ENCODE measurements at places on chromosomes 3 and 15.
A peak's percentile ranks its signal among the peaks of the same experiment; 100 is the strongest.

DNA sequence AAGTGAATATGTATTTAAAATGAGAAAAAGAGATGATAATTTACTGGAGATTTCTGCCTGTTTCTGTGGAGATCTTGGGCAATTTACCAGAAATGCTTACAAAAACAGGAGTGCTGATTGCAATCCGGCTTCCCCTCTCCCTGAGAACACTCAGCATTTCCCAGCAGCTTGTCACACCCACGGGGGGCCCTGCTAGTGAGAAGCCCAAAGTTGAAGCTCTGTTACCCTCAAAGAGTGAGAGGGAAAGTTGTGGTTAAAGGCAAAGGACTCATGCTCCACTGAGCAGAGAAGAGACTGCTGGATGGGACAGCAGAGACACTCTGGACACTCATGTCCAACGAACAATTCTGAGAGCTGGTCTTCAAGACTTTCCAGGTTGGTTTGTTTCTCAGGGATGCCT, 2.9 kb downstream of the MCTP2 start:
- DNase-seq: no peak

DNA sequence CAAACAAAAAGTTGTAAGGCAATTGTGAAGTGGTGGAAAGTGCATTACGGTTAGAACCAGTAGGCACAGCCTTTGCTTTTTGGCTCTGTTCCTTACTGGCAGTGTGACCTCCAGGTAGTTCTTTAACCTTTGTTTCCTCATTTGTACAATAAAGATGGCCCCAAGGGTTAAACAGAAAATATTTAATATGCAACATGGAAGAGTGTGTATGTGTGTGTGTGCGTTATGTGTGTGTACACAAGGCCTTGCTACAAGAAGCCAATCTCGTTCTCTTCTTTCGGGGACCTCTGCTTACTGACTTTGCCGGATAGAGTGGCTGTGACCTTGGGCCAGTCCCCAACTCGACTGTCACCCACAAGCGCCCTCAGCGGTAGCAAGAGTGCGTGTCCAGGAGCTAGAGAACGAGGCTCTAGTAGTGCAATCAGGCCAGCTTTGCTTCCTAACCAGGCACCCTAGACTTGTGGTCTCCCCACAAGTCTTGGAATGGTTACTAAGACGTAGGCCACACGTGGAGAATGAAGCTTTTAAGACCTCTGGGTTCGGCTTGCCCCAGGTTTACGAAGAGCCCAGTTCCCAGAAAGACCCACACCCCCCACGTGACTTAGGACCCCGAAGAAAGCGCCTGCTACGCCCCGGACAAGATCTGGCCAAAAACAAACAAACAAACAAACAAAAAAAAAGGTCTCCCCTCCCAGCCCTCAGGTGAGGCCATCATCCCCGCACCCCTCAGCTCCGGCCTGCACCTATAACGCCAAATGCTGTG, 593 bp downstream of the CIAO2A start:
- peak; percentile 17 for DNase-seq

- no peak for DNase-seq
Observed at GRCh38 chr3:182717216-182717615, 76.1 kb upstream of the ATP11B start.

DNA sequence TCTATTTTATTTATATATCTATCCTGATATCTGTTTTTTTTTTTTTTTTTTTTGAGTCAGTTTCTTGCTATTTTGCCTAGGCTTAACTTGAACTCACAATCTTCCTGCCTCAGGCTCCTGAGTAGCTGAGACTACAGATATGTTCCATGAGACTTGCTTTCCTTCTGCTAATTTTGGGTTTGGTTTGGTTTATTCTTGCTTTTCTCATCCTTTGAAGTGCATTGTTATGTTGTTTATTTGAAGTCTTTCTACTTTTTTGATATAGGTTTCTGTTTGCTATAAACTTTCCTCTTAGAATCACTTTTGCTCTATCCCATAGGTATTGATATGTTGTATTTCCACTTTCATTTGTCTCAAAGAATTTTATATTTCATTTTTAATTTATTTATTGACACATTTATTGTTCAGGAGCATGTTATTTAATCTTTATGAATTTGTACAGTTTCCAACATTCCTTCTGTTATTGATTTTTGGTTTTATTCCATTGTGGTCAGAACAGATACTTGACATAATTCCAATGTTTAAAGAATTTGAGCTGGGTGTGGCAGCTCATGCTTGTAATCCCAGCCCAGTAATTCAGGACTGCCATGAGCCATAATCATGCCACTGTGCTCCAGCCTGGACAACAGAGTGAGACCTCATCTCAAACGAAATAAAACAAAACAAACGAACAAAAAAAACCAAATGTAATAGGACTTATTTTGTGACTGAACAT, 62.3 kb upstream of the PLSCR4 start:
- no peak for DNase-seq

DNA sequence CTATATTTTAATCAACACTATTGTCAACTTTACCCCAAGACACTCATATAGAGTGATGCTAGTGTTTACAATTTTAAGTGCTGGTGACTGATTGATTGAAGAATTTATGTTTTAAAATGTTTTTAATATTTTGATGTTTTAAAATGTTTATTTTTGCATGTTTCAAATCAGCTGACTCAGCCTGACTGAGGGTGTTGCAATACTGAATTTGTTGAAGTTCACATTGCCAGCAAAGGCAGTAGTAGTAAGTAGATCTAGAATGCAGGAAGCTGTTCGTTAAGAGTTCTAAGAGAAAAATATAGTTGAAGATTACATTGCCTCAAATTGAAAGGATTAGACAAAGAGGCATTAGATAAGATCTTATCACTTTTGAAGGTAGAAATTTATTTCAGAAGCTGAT, 977.6 kb downstream of the IGSF11 start:
- DNase-seq: no peak

DNA sequence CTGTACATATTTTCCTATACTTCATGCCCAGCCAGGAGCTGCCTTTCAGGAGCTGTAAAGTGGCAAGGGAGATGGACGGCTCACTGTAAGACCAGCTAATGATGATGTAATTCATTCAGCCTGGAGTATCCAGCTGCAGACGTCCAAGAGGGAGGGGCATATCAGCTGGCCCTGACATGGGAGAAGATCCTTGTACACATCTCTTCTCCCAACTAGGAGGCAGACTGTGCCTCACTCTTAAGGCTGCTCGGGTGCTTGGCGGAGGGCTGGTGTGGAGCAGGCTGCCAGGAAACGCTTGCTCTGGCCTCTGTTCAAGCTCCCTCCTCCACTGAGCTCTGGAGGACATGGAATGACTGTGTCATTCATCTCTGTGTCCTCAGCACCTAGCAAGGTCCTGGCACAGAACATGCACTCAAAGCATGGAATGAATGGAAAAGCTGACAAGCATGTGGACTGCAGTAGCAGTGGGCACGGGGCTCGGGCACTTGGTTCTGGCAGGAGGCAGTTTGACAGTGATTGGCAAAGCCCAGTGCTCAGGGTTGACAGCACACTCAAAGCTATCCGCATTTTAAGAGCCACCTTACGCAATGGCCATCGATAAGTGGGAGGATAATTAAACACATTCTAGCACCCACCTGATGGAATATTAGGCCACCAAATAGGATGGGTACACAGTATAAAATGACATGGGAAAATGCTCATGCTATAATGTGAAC, 72.4 kb downstream of the TBC1D2B start:
- peak; percentile 89 for DNase-seq

GRCh38 chr3:149487598-149488197, 13.2 kb downstream of the TM4SF4 start:
- no peak for DNase-seq

- DNase-seq: peak; percentile 20
Observed at GRCh38 chr15:73927476-73928240, 1.4 kb downstream of the LOXL1 start.

DNA sequence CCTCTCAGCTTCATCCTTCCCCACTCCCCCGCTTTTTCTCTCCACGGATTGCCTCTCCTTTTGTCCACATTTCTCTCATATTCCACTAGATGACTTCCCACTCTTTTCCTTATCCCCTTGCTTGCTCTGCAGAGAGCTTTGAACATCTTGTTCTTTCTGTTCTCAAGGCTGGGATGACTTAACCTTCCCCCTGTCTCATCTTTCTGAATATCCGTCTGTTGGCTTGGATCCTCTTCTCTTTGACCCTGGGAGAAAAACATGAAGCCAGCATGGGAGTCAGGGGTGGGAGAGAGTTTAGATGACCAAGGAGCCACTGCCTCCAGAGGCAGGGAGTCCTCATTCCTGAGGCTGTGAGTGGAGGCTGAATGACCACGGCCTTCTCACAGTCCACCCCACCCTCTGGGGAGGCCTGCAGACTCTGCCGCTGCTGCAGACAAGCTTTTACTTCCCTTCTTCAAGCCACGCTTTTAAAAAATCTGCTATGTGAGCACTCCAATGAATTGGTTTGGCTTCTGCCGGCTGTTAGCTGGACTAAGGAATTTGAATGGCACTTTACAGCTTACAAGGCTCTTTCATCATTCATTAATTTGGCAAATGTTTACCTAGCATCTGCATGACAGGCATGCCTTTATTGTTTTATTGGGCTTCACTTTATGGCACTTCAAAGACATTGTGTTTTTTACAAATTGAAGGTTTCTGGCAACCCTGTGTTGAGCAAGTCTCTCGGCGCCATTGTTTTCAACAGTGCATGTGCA, 111.6 kb upstream of the SLC6A6 start:
- DNase-seq: no peak

DNA sequence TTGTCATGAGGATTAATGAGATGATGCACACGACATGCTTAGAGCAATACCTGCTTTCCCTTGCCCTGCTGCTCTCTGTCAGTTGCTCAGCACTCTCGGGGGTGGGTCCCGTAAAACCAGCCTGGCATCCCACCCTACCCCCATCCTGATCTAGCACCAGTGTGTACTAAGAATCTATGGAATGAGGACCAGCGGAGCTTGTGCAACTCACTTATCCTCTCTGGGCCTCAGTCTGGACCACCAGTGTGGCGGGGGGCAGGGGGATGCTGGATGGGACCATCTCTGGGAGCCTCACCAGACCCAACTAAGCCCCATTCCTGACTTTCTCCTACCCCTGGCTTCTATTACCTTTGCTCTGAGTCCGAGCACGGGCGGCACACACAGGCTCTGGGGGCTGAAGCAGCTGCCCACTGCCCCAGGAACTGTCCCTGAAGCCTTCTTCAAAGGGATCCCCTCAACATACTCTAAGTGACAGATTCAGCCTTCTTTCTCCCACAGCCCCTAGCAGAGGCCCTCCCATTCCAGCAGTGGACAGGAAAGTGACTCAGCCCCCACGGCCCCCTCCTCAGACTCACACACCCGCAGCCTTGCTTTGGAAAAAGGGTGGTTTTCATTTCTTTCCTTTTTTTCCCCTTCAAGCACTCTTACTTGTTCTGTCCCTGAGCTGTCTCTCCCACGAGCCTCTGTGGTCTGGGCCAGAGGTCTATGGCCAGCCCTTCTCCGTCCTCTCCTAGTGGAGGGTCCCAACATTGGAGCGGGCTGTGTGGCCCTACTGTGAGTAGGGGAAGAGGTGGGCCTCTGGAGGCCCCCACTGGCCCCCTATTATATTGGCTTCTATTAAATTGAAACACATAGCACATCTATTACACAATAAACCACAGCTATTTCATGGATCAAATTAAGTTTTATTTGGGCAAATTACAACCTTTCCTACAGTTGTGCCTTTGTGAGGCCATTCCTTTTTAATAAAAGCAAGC, 100.3 kb downstream of the SMAD6 start:
- no peak for DNase-seq

DNA sequence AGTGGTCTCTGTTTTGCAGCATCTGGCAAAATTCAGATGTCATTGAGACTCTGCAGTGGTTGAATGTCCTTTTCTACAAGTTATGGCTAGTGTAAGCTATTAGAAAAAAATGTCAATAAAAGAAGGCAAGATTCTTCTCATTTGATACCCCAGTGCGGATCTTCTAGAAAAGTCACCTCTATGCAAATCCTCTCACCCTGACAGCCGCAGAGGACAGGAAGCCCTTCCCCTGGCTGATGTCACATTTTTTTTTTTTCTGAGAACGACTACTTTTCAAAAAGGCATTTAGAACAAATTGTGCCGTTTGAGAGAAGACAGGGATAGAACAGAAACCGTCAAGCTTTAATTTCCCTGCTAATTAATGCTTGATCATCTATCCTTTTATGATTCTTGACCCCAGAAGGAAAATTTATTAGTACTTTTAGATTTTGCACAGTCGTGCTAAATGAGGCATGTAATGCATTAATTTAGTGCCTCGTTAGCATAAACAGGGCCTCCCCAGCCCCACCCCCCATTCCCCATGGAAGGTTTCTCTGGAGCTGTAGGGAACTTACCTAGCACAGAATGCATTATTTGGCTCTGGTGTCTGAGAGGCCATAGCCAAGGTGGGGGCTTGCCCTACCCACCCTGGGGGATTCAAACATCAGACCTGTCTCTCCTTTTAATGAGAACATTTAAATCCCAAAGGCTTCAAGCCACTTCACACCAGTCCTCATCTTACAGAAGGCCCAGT, 183.8 kb downstream of the OPA1 start:
- no peak for DNase-seq

- DNase-seq: no peak
Observed at GRCh38 chr3:150454085-150454484, 46.0 kb downstream of the TSC22D2 start.

DNA sequence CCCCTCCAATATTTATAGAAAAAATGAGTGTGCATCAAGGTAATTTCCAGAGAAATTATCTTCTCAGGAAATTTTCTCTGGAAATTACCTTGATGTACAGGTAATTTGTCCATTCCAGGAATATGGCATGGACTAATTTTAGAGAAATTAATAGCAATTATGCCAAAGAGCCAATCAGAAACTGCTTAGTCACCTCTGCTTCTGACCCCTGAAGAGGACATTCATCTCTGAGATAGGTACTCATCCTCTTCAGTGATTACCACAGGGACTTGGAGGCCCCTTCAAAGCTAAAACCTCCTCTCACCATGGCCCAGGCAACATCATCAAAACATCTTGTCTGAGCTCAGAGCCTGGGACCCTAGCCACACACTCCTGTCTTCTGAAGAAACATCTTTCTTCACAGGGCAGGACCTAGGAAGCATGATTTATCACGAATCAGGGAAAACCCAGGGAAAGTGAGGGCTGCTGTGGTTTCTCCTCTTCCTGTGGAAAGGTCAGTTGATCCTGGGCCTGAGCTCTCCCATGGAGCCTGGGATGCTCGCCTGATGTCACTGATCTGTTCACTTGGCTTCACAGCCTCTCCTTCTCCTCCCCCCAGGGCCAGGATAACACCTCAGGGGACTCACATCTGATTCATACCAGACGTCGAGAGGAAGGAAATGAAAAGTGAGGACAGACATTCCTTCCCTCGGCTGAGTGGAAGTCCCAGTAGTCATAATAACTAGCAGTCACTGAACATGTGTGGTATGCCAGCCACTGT, 210.5 kb downstream of the DTWD1 start:
- DNase-seq: no peak

- no peak for DNase-seq
Observed at GRCh38 chr15:42553554-42553953, 4.9 kb downstream of the HAUS2 start.

GRCh38 chr15:66328771-66329170, 27.7 kb downstream of the TIPIN start:
- DNase-seq: no peak

Data from NCI-H1092 (cell line).